Stimulated activated CD4-positive, alpha-beta T cell treated with anti-CD3 and anti-CD28 coated beads, Interleukin-12 subunit alpha, Interleukin-12 subunit beta, amount 100 ng/mL, for 48 hours (primary cell): ENCODE measurements at places on chromosomes 13 and 19.

DNA sequence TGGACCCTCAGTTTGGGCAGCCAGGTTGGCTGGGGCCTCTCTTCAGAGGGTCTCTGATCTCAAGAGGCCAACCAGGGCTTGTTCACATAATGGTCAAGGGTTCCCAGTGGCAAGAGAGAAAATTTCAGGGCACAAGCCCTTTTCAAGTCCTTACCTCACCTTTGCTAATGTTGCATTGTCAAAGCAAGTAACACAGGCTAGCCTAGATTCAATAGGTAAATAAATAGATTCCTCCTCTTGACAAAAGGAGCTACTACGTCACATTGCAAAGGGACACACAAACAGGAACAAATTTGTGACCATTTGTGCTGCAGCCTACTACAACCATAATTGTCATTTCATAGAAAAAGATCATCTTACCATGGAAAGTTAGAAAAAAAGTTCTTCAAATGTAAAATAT lies 33.9 kb upstream of the FRY start:
- no peak for DNase-seq

DNA sequence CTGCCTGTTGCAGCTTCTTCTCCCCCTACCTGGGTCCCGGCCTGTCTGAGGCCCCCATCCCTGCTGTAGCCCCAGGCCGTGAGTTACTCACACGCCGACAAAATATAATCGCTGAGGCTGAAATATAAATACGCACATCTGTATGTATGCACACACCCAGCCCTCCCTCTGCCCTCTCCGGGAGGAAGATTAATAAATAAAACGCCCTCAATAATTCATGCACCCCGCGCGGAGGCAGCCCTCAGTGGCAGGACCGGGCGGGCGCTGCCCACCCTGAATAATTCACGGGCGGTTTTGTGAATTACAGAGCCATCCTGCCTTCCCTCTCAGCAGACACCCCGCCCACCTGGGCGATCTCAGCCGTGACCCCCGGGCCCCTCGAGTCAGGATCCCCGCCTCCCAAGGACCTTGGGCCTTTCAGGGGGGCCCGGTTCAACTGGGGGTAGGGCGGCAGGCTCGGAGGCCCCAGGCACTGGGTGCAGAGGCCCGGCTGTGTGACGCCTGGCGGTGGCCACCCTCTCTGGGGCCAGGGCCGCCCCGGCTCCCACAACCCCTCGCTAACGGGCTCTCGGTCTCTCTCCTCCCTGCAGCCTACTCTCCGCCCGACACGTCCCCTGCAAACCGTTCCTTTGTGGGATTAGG lies 24.2 kb downstream of the SMIM24 start:
- DNase-seq = no peak

- no peak for DNase-seq
Measured at GRCh38 chr13:49165798-49166752, 54.1 kb upstream of the MLNR start.

DNA sequence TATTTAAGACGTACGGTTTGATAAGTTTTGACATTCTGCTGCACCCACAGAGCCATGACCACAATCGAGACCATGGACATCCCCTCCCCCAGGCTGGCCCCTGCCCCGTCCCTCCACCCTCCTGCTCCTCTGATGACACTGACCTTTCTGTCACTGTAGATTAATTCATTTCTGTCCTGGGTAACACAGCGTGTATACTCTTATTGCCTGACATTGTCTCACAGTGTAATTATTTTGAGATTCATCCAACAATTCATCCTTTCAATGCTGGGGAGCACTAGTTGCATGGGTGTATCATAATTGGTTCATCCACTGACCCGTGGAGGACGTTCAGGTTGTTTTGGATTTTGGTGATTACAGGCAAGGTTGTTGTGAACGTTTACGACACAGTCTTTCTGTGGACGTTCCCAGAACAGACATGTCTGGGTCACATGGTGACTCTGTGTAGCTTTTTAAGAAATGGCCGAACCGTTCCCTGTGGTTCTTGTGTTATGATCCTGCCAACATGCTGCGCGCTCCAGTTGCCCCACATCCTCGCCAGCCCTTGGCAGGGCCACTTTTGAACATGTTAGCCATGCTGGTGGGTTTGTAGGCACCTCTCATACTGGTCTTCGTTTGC lies 41.9 kb downstream of the C13orf46 start:
- no peak for DNase-seq

GRCh38 chr13:34867590-34867989 lies 74.5 kb upstream of the NBEA start:
- DNase-seq = no peak

- peak; percentile 23 for DNase-seq
Measured at GRCh38 chr13:114313061-114313860, 1.0 kb upstream of the CHAMP1 start.

- peak; percentile 93 for DNase-seq
Measured at GRCh38 chr13:37058910-37059847, at the start of gene SUPT20H. TSS of gene SUPT20H (minus strand) at chr13:37059688. CDS start at chr13:37051490, 8,198 bp downstream.

GRCh38 chr19:40143612-40144011 lies 47.6 kb upstream of the MAP3K10 start:
- DNase-seq = no peak
